ENCODE measurements at places on chromosomes 2 and 18.

DNA sequence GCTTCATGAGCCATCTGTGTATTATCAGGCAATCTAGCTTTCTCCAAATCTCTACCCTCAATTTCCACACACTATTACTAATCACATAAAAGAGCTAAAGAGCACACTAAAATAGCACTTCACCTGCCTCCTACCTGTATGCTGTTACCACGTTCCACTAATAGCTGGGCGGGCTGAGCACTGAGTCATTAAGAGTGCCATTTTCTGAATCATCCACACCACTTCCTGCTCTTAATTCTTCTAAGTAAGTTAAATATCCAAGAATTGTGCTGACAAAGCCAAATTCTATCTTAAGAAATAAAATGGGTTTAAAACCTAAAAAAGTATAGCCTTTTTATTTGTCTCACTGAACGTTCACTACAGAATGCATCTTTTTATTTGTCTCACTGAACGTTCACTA is 35.7 kb downstream of the NOL10 start:
- no peak for DNase-seq

DNA sequence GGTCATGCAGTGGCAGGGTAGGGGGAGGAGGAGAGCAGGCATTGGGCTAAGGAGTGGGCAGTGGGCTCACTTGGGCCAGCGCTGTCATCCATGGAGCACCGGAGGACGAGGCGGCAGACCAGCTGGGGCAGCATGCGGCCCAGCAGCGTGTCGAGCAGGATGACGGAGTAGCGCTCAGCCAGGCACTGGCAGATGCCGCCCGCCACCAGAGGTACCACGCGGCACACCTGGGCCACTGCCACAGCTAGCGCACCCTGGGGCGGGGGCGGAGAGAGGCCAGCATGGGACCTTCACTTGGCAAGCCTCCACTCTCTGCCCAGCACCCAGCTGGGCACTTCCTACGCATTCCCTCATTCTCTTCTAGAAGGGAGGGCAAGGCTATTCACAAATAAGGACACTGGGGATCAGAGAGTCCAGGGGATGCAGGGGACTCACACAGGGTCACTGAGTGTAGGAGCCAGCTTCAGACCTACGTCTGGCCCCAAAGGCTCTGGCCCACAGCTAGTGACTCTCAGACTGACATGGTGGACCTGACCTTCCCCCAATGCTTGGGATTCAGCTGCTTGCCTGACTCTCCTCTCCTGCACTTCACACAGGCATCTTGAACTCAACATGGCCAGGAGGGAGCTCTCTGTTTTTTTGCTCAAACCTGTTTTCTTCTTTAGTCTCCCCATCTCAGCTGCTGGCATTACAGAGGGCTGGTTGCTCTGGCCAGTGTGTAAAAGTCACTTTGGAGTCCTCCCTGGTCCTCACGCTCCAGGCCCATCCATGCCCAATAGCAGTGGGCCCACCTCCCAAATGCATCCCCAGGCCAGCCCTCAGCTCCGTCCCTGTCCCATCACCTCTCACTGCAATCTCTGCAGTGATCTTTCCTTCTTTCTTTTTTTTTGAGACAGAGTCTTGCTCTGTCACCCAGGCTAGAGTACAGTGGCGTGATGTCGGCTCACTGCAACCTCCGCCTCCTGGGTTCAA is 4.1 kb downstream of the SFTPB start:
- DNase-seq: no peak

GRCh38 chr2:88136817-88137216 is 9.0 kb upstream of the FABP1 start:
- DNase-seq: no peak

GRCh38 chr18:12701161-12701560 is 1.4 kb downstream of the CEP76 start:
- DNase-seq: no peak

DNA sequence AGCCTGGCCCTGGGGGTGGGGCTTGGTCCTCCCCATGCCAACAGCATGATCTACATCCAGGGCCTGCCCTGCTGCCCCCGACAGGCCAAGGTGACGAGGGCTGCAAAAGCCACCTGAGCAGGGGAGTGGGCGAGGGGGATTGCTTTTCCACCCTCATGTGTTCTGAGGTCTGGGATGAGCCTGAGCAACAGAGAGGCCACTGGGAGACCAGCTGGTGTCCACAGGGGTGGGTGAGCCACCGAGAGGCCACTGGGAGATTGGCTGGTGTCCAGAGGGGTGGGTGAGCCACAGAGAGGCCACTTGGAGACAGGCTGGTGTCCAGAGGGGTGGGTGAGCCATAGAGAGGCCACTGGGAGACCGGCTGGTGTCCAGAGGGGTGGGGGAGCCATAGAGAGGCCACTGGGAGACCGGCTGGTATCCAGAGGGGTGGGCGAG is 147.4 kb upstream of the GPC1 start:
- no peak for DNase-seq

GRCh38 chr2:66084948-66085590 is 349.9 kb upstream of the MEIS1 start:
- no peak for DNase-seq

- DNase-seq: no peak
Measured at GRCh38 chr2:3253913-3254441, 123.6 kb downstream of the EIPR1 start.

GRCh38 chr18:32293107-32293506 is 103.3 kb downstream of the MEP1B start:
- no peak for DNase-seq

DNA sequence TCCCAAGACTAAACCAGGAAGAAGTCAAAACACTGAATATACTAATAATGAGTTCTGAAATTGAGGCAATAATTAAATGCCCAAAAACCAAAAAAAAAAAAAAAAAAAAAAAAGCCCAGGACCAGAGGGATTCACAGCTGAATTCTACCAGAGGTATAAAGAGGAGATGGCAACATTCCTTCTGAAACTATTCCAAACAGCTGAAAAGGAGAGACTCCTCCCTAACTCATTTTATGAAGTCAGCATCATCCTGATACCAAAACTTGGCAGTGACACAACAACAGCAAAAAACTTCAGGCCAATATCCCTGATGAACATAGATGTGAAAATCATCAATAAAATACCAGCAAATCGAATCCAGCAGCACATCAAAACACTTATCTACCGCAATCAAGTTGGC is 108.5 kb upstream of the COL3A1 start:
- DNase-seq: no peak

DNA sequence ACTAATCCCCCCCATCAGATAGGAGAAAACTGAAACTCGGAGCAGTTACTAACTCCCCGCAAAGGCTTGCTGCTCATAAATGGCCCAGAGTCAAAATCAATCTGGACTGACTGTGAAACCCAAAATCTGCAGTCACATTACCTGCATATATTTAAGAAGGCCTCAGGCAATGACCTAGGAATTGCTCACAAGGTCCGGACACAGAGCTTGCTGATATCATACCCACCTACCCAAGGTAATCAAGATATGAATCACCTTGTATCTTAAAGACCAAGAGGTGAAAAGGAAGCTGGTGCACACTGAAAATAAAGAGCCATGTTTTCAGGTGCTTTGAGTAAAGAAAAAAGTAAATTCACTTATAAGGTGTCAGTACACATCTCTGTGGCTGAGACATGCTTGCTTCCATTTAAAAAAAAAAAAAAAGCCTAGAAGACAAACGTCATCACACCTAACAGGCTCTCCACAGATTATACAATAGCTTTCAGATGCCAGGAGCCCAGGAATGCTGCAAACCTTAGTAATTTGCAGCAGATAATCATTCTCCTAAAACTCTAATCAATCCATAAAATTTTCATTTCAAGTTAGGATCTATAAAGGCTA is 195.4 kb downstream of the ZEB2 start:
- DNase-seq: no peak

- DNase-seq: no peak
Measured at GRCh38 chr2:232632904-232633412, 446 bp upstream of the EFHD1 start.

- no peak for DNase-seq
Measured at GRCh38 chr18:79614211-79614955, 65.2 kb upstream of the CTDP1 start.

GRCh38 chr2:197107291-197108269 is 181.1 kb upstream of the PGAP1 start:
- no peak for DNase-seq

- DNase-seq: no peak
Measured at GRCh38 chr18:55864281-55864680, 276.3 kb upstream of the TCF4 start.

- DNase-seq: no peak
Measured at GRCh38 chr2:54438271-54438670, 17.9 kb upstream of the SPTBN1 start.

DNA sequence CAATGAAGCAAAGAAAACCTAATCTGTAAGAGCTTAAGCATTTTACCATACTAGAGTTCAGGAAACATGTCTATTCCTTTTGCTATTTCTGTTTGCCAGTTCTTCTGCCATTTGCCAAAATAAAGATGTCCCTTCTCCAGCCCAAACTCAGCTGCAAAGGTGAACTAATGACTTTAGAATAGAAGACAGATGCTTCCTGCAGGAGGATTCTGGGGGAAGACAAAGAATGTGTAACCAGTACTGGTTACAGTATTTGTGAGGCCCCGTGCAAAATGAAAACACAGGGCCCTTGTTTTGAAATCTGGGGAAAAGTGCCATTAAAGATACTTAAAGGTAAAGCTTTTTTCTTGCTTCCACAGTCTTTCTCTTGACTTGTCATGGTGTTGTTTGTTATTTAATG is 34.3 kb upstream of the MTX2 start:
- DNase-seq: no peak

GRCh38 chr2:63880625-63881024 is 38.9 kb downstream of the UGP2 start:
- DNase-seq: no peak

DNA sequence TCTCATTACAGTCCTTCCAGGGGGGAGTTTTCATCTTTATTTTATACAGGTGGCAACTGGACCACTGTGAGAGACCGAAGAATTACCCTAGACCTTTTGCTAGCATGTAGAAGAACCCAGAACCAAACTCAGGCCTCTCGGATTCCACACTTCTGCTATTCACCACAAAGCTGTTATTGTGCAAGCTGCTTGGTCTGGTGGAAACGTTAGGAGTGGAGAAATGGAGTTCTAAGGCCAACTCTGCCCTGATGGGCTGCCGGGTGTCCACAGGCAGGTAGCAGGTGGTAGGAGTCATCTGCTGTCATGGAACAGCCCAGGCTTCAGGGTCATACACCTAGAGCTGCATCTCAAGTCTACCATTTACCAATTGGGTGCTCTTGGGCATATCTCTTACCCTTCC is 218.8 kb downstream of the BCL11A start:
- no peak for DNase-seq

DNA sequence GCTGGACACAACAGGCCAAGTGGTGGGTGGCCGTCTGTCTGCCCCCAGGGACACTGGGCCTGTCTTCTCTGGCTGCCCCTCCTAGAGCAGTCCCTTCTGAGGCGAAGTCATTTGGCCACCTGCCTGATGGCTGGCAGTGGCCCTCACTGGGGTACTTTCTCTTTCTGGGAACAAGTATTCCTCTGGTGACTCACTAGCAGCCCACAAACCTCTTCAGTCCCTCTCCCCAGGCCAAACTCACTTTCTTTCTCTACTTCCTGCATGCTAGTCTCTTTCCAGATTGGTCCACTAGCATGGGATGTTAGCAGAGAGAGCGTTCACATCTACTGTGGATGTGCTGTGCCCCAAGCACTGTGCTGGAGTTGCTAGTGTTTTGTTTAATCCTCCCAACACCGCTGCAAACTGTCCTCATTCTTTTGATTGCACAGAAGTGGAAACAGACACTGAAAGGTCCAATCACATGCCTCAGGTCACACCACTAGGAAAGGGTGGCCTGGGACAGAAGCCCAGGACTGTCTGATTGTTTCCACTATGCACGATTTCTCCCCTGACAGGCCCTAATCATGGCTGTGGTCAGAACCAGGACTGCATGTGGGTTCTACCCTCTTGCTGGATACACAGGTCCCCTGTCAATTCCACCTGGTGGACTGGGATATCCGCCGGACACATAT is 5.2 kb downstream of the DYSF start:
- DNase-seq: no peak

DNA sequence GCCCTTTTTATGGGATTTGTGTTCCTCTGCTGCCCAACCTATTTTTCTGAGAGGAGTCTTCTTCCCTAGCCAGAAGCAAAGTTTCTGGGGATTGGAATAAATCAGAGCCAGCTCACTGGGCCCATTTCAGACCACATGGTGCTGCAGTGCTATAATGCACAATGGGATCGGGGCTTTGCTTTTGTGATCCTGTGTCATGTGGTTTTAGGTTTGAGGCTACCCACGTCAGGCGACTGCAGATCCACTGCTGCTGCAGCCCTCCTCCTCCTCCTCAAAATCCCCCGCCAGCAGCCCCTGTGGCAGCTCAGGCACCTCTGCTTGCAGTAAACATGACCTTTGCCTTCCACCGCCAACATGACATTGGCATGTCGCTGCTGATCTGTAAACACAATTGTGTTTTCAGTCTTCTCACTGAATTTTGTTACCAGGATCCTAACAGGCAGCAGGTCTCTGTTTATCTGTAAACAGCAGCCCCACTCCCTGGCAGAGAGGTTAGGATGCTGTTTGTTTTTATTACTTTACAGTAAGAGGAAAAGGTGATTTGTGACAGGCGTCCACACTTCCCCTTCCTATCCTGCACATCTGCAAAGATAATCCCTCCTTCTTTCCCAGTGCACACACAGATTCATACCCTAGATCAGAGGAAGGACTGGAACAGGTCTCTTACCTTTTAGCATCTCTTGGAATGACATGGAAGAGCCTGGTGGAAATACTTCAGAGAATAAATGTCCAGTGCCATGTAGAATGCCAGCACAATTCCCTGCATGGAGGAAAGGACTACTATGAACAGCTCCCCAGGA is 130.8 kb downstream of the FOXI3 start:
- DNase-seq: no peak

GRCh38 chr2:70089220-70089982 is 2.1 kb downstream of the PCBP1 start:
- peak; percentile 85 for DNase-seq

DNA sequence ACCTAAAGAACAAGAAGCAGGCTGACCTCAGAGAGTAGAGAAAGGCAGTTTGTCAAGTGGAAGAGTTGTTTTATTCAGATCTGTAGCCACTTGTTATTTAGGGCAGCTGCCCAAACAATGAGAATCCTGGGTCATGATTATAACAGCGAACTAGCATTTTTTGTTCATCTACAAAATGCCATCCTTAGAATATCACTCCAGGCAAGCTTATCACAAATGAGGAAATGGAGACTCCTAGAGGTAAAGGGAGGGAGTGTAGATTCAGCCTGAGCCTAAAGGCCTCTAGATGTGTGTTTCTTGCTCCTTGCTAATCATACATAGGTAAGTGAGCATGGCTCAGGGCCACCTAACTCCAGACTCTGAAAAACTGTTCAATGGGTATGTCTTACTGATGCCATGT is 126.1 kb downstream of the HNMT start:
- DNase-seq: peak; percentile 14

GRCh38 chr2:99975386-99975785 is 167.0 kb downstream of the AFF3 start:
- no peak for DNase-seq

- DNase-seq: no peak
Measured at GRCh38 chr2:163734401-163734800, 1.4 kb downstream of the FIGN start.

GRCh38 chr2:60855989-60856669 is 25.2 kb upstream of the REL start:
- no peak for DNase-seq

- no peak for DNase-seq
Measured at GRCh38 chr2:230472621-230473018, 56.6 kb downstream of the SP100 start.

Data from NCI-H2107 (cell line).